GM13976 (cell line): ENCODE measurements at places on chromosomes 4 and X.

DNA sequence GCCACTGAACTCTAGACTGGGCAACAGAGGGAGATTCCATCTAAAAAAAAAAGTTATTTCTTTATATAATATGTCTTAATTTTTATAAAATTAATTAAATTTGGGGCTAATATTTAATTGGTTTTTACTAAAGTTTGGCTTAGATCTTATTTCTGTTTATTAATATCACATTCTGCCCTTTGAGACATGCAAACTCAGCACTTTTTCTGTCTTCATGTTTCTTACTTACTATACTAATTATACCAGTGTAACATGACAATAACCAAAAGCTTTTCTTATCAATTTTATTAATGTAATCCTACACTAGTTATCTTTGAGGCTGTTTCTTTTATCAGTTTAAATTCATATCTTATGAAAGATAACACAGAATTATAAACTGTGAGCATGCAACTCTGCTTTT lies 475.9 kb upstream of the GRID2 start:
- no peak for DNase-seq

DNA sequence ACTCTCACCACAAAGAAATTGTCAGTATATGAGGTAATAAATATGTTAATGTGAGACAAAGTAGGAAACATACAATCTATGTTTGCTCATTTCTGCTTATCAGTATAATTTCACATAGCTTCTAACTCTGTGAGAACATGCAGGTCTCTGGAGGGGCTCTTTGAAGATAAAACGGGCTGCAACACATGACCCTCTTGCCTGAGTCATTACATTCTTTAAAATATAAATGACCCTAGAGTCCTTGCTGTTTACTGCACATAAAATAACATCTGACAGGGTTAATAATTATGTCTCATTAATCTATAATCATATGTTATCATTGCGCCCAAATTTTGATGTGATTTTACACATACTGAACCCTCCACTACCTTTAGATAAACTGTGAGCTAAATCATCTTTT lies 681.5 kb downstream of the ARAP2 start:
- no peak for DNase-seq

DNA sequence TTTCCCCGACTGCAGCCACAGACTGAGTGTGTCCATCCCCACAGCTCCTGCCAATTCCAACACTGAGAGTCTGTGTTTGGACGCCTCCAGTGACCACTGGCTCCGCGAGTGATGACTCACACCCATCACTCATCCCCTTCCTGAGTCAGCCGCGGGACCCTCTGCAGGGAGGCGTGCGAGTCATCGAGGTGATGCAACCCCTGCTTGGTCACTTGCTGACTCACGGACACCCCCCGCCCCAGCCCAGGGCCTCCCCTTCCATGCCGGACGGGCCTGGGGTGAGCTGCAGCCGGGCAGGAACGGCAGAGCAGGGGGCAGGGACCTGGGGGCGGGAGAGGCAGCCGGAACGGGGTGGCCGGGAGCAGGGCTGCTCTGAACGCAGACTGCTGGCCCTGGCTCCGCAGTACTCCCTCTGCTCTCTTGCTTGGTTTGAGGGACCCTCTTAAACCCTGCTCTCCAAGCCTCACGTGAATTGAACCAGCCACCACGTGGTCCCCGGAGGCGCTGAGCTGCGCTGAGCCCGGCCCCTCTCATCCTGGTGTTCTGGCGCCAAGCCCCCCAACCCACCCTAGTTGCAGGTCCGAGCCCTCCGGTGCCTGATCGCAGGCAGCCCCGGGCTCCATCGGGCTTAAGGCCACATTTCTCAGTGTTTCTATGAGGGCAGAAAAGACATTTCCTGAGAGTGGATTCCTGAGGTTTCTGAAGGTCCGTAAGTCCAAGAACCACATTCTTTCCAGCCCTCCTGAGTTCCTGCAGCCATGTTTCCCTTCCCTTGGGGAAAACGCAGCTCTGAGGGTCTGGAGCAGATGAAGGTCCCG lies 32.4 kb downstream of the FGFRL1 start:
- no peak for DNase-seq

GRCh38 chrX:78534221-78534620 lies 124.9 kb downstream of the RTL3 start:
- no peak for DNase-seq

DNA sequence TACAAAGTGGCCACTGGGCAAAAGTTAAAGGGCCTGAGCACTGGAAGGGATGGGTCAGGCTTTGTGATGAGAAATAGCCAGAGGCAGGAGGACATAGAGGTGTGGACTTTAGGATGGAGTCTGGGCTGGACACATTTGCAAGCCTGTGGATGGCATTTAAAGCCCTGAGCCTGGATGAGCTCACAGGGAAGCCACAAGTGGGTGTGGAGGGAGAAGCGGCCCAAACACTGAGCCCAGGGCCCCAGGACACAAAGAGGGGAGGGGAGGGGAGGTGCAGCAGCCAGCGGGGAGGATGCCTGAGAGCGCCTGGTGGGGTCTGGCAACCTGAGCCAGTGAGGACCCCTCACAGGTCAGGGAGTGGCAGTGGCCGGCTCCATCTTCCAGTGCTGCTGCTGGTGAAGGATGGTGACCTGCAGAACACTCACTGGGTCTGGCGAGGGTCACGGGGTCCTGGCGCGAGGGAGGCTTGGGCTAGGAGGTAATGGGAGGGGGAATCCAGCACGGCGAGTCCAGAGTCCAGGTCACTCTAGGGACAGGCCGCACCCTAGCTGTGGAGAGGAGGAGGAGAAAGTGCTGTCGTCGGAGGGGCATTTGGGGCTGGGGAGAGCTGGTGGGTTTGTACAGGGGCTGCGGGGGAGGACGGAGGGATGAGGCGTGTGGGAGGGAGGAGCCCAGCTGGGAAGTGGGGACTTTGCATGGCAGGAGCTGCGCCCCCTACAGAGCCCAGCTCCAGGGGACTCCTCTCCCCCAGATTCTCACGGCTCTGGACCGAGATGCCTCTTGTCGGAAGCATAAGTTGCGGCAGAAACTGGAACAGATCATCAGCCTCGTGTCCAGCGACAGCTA lies 7.0 kb downstream of the LAGE3 start:
- no peak for DNase-seq

GRCh38 chr4:57148831-57149505 lies 38.8 kb upstream of the IGFBP7 start:
- no peak for DNase-seq

- no peak for DNase-seq
These were observed 7.6 kb upstream of the CCNQ start for GRCh38 chrX:153606503-153606902.

DNA sequence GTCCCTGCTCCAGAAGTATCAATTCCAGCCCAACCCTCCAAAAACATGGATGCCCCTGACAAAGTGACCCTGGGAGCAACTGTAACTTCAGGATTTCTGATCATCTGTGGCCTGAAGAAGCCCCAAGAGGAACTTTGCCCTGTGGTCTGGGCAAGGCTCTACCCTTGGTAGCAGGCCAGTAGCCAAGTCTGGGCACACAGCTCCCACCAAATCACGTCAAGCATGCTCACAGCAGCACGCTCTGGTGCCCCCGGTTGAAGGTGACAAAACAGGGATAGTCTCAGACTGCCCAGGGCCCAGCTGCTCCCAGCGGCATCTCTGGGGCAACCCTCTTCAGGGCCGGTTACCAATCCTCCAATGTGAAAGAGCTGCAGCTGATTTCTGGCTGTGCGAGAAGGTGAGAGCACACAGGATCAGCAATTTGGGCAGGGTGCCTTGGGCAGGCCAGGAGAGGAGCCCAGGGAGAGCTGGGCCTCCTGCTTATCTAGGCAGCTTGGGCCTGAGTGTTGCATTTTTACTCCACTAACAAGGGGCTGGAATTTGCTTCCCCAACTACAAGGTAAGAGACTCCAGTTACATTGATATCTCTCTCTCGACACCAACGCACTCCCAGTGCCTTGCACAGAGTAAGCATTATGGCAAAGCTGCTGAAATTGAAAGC lies 418.1 kb downstream of the BCOR start:
- no peak for DNase-seq

DNA sequence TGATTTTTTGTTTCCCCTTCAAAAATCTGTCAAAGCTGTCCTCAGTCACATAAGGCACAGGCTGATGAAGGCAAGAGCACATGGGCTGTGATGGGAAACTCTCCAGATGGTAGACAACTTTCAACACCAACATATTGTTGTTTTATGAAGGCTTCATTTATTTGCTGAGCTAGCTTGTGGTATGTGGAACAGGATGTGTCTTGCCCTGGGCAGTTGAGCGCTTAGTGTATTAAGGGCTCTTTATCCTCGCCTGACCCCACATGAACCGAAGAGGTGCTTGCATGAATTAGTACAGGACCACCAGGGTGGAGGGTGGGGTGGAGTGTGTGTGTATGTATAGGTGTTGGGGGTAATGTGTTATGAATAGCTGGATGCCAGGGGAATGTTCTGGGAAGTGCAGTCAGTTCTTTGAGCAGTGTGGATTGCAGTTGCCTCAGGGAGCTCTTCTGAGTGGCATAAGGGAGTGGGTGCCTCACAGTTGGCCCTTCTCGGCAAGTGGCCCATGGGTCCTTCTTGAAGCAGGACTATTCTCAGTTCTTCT lies 103.1 kb downstream of the PHEX start:
- DNase-seq: no peak

DNA sequence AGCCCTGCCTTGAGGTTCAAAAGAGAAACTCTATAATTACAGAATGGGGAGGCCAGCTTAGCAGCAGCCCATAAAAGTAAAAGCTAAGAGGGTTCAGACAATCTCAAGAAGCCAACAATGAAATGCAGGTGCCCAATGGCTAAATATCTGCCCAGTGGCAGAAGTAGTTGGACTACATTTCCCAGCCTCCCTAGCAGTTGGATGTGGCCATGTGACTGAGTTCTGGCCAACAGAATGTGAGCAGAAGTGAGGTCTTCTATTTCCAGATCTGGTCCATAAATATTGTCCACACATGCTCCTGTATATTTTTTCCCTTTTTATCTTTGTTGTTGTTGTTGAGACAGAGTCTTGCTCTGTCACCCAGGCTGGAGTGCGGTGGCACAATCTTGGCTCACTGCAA lies 127.9 kb upstream of the NHS start:
- DNase-seq: no peak

DNA sequence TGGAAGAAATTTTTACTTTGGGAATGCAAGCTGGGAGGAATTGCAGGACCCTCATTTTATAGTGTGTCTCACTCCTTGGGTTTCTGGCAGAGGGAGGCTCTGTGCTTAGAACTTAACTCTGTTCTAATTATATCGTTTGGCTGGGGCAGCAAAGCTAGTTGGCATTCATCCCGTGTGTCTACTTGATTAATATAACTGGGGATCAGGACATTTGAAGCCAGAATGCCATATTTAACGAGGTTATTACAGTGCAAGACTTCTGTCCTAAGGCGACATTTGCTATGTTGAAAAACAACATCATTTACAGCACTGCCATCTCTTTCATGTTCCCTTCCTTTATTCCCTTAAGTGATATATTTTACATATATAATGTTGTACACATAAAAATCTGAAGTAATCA lies 179.1 kb upstream of the TBC1D9 start:
- DNase-seq: no peak

DNA sequence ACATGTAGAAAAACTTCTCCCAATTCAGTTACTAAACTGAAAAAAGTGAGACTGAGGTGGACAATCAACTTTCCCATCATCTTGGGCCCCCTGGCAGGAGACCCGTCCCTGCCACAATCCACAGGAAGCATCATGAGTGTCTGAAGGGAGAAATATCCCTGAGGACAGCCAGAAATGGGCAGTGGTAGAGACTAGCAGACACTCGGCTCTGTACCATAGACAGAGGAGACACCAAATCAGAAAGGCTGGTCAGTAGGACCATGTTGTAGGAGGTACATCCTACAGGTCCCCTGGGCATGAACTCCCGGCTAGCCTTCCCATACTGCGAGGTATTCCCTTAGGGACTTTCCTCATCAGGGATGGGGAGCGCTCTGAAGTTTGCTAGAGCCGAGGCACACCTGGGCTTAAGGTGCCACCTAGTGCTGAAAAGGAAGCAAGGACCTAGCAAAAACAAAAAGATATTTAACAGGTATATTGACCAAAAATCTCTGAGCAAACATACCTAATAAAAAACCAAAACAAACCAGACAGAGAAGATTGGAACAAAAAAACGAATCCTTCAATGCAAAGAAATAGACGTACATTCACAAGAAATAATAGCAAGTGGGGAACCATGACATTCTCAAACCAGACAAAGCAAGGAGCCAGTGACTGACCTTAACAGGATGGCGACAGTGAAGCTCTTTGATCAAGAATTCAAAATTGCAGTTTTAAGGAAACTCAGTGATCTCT lies 55.6 kb downstream of the HAUS3 start:
- DNase-seq: no peak

DNA sequence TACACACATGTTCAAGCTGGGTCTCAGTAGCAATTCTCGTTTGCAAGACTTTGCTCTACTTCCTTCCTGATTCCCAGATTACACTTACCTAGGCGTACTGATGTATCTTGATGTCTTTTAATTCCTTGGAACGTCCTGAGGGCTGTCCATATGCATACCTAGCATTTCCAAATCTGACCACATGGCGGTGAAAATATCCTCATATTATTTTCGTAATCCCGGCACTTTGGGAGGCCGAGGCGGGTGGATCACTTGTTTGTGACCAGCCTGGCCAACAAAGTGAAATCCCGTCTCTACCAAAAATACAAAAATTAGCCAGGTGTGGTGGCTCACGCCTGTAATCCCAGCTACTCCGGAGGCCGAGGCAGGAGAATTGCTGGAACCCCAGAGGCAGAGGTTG lies 1786.3 kb upstream of the TENM3 start:
- no peak for DNase-seq

GRCh38 chr4:31983246-31983645 lies 1263.1 kb downstream of the PCDH7 start:
- no peak for DNase-seq

GRCh38 chrX:148024425-148025148 lies 43.5 kb downstream of the FMR1NB start:
- no peak for DNase-seq

DNA sequence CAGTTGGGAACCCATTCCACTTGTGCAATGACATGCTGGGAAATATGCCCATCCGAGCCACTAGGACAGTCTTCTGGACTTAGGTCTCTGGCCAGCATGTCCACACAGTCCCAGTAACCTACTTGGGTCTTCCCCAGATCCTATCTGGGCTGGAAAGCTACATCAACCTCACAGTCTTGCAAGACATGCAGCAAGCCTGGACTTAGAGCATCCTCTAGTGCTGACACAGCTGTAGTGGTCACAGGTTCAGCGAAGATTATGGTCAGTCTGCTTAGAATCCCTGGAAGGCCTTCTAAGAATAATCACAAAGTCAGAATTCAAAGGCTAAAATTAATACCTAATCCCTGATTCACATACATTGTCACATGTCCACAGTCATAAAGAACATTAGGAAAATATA lies 842.7 kb downstream of the STPG2 start:
- no peak for DNase-seq

GRCh38 chr4:74845834-74846233 lies 51.5 kb upstream of the BTC start:
- no peak for DNase-seq
